ENCODE measurements at places on chromosomes 11 and 22.
A peak's percentile ranks its signal among the peaks of the same experiment; 100 is the strongest.

DNA sequence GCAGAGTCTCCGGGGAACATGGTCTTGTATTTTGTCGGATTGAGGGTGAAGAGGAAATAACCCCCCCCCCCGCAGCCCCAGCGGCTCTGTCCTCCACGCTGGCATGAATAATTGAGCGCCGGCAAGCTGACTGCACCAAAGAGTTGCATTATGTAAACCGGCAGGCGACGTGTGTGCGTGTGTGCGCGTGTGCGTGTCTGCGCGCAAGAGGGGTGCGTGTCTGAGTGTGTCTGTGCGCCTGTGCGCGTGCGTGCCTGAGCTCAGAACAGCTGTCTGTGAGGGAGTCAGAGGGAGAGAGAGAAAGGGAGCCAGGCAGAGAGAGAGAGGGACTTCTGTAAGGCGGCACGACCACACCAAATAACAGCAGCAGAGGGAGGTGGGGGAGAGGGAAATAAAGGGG lies 94.4 kb downstream of the SCN3B start:
- peak; percentile 66 for DNase-seq

GRCh38 chr11:117513666-117514065 lies 186.0 kb downstream of the CEP164 start:
- no peak for DNase-seq

DNA sequence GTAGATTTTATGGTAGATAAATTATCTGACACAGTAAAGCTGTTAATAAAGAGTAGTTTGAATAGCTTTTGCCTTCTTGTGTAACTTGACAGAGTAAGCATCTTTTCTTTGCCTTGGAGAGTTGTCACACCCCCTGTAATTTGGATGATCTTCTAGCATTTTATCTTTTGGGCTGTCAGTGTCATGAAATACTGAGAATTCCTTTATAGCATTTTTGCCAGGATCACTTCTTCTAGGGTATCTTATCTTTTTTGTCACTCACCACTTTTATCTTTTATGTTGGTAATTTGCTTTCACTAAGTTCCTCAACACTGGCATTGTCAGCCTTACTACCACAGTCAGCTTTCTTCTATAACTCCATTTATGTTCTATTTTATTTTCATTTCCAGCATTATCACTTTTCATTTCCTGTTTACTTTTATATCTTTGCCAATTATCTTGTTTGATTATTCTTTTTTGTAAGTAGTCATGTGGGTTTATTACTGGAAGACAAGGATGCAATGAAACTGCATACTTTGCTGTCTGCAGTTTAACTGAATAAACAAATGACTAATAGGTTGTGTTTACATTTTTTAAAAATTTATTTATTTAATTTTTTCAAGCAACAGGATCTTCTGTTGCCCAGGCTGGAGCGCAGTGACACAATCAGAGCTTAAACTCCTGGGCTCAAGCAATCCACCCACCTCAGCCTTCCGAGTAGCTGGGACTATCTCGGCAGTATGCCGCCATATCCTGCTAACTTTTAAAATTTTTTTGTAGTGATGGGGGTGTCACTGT lies 28.1 kb upstream of the ACAT1 start:
- no peak for DNase-seq

DNA sequence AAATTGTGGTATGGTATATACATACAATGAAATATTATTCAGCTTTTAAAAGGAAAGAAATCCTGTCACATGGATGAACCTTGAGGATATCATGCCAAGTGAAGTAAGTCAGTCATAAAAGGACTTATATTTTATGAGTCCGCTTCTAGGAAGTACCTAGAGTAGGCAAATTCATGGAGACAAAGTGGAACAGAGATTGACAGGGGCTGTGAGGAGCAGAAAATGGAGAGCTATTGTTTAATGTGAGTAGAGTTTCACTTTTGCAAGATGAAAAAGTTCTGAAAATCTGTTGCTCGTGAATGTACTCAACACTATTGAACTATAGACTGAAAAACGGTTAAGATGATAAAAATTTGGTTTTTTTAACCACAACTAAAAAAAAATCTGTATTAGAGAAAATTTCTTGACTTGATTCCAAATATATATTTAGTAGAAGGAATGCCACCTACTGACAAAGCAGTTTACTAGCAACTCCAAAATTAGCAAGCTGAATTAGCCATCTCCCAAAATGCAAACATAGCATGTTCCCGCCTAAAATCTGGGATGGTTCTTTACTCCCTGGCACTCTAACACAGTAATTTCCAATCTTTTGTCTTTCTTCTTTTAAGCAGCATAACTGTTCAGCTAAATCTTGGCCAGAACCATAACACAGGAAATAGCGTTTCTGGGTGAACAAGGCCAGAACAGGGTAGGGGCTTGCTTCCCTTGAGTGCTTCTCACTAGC lies 1.5 kb downstream of the UFD1 start:
- DNase-seq, result no peak

DNA sequence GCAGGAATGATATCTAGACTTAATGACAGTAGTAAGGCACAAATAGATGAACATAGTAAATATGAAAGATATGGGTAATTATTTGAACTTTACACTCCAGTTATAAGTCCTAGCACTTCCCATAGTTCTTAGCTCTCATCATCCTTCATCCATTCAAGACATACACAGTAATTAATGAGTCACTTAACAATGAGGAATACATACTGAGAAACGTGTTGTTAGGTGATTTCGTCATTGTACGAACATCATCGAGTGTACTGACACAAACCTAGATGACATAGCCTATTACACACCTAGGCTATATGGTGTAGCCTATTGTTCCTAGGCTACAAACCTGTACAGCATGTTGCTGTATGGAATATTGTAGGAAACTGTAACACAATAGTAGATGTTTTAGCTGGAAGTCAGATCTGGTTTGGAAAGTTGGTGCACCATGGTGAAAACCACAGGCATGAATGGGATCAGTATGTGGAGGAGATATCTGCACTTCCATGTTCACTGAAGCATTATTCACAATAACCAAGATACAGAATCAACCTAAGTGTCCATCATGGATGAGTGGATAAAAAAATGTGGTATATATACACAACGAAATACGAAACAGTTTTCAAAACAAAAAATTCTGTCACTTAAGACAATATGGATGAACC lies 229.9 kb upstream of the PITPNB start:
- DNase-seq, result no peak

DNA sequence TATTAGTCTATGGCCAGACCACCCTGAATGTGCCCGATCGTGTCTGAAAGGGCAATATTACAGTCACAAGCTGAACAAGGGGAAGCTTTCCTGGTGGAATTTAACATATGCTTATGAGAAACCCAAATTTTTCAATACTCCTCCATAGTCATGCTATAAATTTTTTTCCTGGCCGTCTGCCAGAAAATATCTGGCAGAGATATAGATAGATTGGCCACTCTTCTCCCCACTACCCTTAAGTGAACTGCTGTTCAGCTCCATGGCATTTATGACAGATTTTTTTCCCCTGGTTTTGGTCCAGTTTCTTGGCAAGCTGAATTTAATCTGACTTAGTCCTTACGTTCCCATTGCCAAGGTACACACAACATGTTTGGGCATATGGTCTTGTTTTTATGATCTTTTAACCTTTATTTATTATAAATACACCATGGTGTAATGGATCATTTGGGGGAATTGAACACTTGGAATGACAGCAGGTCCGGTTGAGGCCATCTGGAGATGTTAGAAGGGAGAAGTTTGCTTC lies 328.5 kb downstream of the CNTN5 start:
- no peak for DNase-seq

- no peak for DNase-seq
Observed at GRCh38 chr11:116471608-116472256, 301.1 kb downstream of the BUD13 start.

DNA sequence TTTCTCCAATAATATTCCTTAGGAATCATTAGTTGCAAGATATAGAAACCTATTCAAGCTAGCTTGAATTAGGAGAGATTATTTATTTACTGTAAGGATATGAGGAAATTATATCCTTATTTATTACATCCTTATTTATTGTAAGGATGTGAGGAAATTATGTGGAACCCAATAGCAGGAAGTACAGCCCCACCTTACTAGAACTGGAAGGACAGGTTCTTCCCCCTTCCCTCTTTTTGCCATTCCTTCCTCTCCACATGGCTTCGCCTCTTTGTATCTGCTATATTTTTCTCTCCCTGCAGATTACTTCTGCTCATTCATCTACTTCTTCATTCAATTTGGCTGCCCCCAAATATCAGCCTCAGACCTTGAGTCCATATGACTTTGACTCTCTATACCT lies 49.5 kb upstream of the B3GNT6 start:
- no peak for DNase-seq

GRCh38 chr11:124470561-124471227 lies 25.2 kb upstream of the OR8B8 start:
- DNase-seq, result no peak

GRCh38 chr22:47067911-47068625 lies 305.6 kb downstream of the TBC1D22A start:
- peak; percentile 39 for DNase-seq

DNA sequence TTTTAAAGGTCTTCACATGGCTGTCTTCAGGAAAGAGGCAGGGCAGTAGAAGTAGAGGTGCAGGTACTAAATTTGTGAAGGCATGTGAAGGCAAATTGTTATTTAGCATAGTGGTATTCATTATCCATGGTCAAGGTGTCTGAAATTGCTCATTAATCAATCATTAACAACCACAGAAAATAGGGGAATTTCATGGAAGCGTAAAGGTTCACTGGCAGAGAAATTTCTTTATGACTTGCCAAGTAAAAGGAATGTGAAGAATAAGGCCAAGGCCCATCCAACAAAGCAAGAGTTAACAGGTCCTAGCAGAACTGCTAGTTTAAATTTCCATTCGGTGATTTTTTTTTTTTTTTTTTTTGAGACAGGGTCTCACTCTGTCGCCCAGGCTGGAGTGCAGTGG lies 59.0 kb downstream of the RSF1 start:
- DNase-seq, result no peak

DNA sequence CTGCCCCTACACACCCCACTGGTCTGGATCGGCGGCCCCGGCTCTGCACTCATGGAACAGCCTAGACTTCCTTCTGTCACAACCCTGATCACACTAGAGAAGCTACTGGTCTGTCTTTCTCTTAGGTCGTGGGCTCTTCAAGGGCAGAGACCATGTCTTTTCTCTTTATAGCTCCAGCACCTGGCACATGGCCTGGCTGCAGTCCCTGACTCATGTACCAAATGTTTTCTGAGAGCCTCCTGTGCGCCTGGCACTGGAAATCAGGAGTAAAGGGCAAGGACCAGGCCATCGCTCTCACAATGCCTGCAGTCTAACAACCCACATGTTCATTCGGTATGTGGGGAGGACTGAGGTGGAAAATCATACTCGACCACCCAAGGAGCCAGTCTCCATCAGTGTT lies 7.5 kb downstream of the ASCC2 start:
- no peak for DNase-seq

DNA sequence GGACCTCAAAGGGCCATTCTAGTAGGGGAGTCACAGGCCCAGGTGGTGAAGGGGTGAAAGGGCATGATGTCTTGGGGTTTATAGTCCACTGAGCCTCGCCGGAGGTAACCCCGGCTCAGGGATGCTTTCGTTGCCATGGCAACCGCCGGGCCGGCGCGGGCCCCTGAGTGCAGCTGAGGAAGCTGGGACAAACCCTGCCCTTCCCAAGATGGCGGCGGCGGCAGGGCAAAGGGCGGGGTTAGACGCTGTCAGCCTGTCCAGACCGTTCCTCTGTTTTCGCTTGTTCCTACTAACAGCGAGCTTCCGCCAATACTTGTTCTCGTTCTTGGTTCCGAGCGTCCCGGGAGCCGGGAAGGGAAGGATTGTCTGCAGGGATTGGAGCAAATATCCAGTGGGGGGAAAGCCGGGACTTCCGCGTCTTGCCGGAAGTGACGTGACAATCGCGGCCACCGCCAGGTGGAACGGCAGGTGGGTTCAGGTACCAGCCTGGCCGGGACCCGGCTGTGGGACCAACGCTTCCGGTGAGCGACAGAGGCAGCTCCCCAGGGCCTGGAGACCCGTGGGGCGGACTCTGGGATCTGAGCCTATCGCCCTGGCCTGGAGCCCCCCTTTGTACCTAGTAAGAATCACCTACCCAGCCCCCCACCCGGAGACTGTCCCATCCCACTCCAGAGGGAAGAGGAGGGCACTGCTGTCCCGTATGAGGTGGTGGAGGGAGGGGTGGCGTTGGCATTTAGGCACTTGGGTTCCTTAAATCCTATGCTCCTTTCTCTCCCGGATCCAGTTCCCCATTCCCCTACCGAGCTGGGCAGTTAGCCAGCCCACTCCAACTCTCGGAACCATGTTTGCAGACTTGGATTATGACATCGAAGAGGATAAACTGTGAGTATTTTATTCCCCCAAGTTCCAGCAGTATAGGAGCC lies at the start of gene PICK1:
Gene PICK1, plus strand, starts transcription at position 436 of the 923 bp plus-strand sequence. Its CDS starts 406 bp downstream, at position 842.
- peak; percentile 90 for DNase-seq

DNA sequence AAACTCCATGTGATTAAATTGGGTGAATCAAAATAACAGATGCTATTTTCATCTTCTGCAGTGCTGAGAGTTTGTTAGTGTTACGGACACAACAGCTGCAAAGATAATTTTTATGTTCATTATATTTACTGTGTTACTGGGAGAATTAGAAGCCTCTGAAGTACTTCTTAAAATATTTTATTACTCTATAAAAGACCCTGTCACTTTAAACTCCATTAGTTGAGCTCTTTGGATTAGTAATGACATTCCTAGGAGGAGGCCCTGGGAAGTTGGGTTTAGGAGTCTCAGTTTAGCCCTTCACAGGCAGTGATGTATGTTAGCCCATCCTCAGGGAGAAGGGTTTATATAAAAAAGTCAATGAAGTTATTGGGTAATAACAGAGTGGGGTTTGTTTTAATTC lies 596.7 kb downstream of the JRKL start:
- DNase-seq, result no peak

GRCh38 chr22:36541831-36542411 lies 13.0 kb upstream of the EIF3D start:
- DNase-seq, result no peak

- DNase-seq, result no peak
Observed at GRCh38 chr11:104049116-104049515, 12.7 kb downstream of the DDI1 start.

- DNase-seq, result no peak
Observed at GRCh38 chr11:112265659-112266409, 5.2 kb upstream of the PLET1 start.

- no peak for DNase-seq
Observed at GRCh38 chr11:112627588-112628045, 333.6 kb upstream of the NCAM1 start.

DNA sequence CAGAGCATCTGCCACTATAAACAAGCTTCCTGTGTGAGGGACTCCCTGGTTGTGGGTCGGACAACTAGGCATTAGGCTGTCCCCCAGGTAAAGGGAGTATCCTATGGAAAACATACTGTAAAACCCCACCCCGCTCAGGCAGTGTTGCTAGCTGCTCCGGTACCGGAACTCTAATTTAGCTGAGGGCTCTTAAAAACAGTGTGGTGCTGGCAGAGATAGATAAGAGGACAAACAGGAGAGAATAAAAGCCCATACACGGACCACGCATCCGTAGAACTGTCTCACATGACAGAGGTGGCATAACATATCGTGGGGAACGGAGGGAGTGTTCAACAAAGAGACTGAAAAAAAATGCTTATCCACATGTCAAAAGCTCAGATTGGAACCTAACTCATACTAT lies 3.4 kb upstream of the MOGAT2 start:
- DNase-seq, result no peak

GRCh38 chr11:68463714-68464113 lies 3.2 kb downstream of the PPP6R3 start:
- no peak for DNase-seq

- DNase-seq, result no peak
Observed at GRCh38 chr11:15194671-15195415, 80.1 kb downstream of the INSC start.

GRCh38 chr11:65425105-65425970 lies 2.7 kb downstream of the NEAT1 start:
- peak; percentile 64 for DNase-seq
